Nephron progenitor cell (in vitro differentiated cells): ENCODE measurements at places on chromosomes 7 and 10.

GRCh38 chr7:32070051-32070405 lies 179 bp downstream of the PDE1C start:
- peaks cover 87% of the 10 kb centered on the region for H3K27me3 ChIP-seq
- H3K36me3 ChIP-seq, result no peaks in the 10 kb centered on the region
- no peak for DNase-seq
- peaks cover 21% of the 10 kb centered on the region for H3K4me1 ChIP-seq
- no peak overlapping the region for H3K27ac ChIP-seq

- peak overlapping the region; percentile 96 for H3K4me3 ChIP-seq
- H3K4me1 ChIP-seq, result peaks cover 18% of the 10 kb centered on the region
- DNase-seq, result no peak
Observed at GRCh38 chr7:99473315-99473596, 566 bp downstream of the ZNF789 start.

- no peaks in the 10 kb centered on the region for H3K4me1 ChIP-seq
- H3K27me3 ChIP-seq, result peaks cover 78% of the 10 kb centered on the region
- H3K4me3 ChIP-seq, result no peak overlapping the region
Observed at GRCh38 chr10:117214401-117214800, 17.1 kb downstream of the KCNK18 start.

- peak overlapping the region; percentile 10 for H3K27ac ChIP-seq
- peaks cover 5% of the 10 kb centered on the region for H3K36me3 ChIP-seq
- H3K4me3 ChIP-seq, result no peak overlapping the region
- H3K27me3 ChIP-seq, result no peaks in the 10 kb centered on the region
- peak; percentile 54 for DNase-seq
Observed at GRCh38 chr10:51422311-51423120, 276.9 kb downstream of the CSTF2T start.

- no peak overlapping the region for H3K4me3 ChIP-seq
- H3K27ac ChIP-seq, result no peak overlapping the region
- H3K36me3 ChIP-seq, result peaks cover 9% of the 10 kb centered on the region
- peaks cover 50% of the 10 kb centered on the region for H3K4me1 ChIP-seq
- H3K27me3 ChIP-seq, result peaks cover 5% of the 10 kb centered on the region
Observed at GRCh38 chr10:80164596-80164995, 32.1 kb downstream of the PLAC9 start.

DNA sequence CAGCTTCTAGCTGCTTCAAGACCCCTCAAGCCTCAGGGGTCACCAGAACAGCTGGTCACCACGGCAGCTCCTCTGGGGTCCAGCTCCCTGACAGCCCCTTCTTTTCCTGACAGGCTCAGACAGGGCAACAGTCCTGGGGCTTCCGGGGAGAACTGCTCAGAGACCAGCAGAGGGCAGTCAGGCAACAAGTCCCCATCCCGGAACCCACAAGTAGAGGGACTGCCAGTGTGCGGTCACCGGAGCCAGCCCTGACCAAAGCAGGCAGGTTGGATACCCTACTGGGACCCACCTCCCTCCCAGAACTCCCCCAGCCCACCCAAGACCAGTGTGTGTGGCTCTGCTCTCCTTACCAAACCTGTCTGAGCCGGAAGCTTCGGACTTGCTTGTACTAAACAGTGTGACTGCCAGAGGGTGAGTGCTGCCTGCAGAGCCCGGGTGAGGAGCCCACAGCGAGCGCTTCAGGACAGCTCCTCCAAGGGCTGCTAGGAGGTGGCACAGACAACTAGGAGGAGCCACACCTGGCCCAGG lies 40.3 kb downstream of the YKT6 start:
- DNase-seq, result peak; percentile 72
- H3K4me3 ChIP-seq, result no peak overlapping the region
- peaks cover 22% of the 10 kb centered on the region for H3K4me1 ChIP-seq

GRCh38 chr10:12720217-12720981 lies 281.1 kb downstream of the CCDC3 start:
- H3K36me3 ChIP-seq, result no peaks in the 10 kb centered on the region
- H3K27ac ChIP-seq, result no peak overlapping the region
- DNase-seq, result no peak

DNA sequence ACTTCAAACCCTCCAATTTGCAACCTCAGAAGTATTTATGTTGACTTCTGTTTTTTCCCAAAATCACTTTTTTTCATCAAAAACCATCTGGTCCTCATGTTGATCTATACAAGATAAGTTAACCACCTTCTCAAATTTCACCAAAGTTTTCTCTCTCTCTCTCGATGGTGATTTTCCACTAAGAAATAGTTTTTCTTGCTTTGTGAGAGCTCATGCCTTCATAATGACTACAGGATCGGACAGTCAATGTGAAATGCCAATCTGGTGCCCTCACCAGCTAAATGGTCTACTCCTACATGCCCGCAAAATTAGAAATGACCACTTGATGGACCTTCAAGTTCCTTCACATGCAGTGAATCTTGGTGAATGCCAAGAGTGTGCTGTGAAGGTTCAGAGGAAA lies 40.4 kb downstream of the CNNM1 start:
- H3K27ac ChIP-seq, result no peak overlapping the region
- H3K36me3 ChIP-seq, result no peaks in the 10 kb centered on the region
- peaks cover 53% of the 10 kb centered on the region for H3K27me3 ChIP-seq
- no peak for DNase-seq
- no peaks in the 10 kb centered on the region for H3K4me1 ChIP-seq

DNA sequence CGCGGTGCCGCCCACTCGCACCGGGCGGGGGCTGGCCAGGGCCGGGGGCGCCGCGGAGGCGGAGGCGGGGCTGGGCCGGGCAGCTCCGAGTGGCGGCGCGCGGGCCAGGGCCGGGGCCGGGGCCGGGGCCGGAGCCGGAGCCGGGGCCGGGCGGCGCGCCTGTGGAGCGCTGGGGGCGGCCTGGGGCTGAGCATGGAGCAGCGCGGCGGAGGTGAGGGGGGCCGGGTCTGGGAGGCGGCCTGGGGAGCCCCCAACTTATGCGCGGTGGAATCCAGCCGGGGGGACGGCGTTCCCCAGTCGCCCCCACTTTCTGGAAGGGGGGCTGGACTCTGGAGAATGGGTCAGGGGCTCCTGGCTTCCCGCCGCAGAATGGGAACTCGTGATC lies at the start of gene LZTS2:
TSS of gene LZTS2 (plus strand) at position 67 of the 385 bp plus-strand sequence. CDS start 2,731 bp downstream, outside the sequence.
- peak within 1 kb of the TSS; percentile 92 for H3K4me3 ChIP-seq
- H3K27ac ChIP-seq, result peak within 1 kb of the TSS; percentile 97
- peak; percentile 77 for DNase-seq
- H3K4me1 ChIP-seq, result peaks cover 44% of the 10 kb centered on the region
- H3K27me3 ChIP-seq, result peaks cover 3% of the 10 kb centered on the region
- peaks cover 13% of the 10 kb centered on the region for H3K36me3 ChIP-seq

DNA sequence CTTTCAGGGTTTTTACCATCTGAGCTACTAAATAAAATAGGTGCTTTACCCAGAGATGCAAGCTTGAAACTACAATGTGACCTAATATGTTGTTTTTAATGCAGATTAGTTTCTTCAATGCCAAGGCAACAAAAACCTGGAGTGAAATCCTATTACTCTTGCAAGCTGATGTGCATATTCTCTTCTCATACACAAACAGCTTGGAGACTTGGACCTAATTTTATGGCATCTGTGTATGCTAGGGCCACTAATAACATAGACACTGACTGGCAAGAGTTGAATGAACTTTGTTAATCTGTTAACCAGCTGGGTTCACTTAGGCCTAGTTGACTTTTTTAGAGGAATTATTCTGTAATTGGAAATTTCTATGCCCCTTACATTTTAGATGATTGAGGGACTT lies 23.4 kb upstream of the SMIM30 start:
- DNase-seq, result no peak
- no peaks in the 10 kb centered on the region for H3K27me3 ChIP-seq
- no peaks in the 10 kb centered on the region for H3K36me3 ChIP-seq
- H3K27ac ChIP-seq, result no peak overlapping the region

GRCh38 chr7:116621649-116622048 lies 50.3 kb upstream of the MET start:
- no peak for DNase-seq
- H3K27me3 ChIP-seq, result peaks cover 12% of the 10 kb centered on the region
- no peaks in the 10 kb centered on the region for H3K4me1 ChIP-seq

DNA sequence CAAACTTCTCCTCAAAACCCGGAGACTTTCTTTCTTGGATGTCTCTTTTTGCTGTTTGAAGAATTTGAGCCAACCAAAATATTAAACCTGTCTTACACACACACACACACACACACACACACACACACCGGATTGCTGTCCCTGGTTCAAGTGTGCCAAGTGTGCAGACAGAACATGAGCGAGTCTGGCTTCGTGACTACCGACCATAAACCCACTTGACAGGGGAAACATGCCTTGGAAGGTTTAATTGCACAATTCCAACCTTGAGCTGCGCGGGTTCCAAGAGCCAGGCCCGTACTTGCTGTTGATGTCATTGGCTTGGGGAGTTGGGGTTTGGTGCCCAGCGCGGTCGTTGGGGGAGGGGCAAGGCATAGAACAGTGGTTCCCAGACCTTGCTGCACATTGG lies 1.7 kb downstream of the EGFR start:
- peak overlapping the region; percentile 71 for H3K4me3 ChIP-seq
- H3K27me3 ChIP-seq, result peaks cover 99% of the 10 kb centered on the region
- no peaks in the 10 kb centered on the region for H3K4me1 ChIP-seq
- DNase-seq, result no peak

DNA sequence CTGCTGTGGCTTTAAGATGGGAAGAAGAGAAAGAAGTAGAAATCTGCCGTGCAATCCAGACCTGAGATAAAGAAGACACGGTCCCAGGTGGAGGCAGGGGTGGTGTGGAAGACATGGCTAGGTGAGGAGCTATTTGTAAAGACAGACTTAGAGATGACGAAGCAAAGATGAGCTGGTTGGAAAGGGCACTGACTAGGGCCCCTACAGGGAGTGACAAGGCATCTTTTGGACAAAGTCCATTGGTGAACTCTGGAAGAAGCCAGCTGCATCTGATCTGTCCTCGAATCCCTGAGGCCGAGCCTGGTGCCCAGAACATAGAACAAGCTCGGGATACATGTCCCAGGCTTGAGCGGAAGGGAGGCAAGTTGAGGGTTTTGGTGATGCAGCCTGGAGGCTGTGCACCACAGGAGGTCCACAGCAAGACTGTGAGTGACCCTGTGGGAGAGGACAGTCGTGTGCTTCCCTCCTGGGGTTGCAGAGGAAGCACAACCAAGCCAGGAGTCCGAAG lies 191.2 kb downstream of the ADAM12 start:
- H3K27me3 ChIP-seq, result peaks cover 3% of the 10 kb centered on the region
- no peak overlapping the region for H3K27ac ChIP-seq

DNA sequence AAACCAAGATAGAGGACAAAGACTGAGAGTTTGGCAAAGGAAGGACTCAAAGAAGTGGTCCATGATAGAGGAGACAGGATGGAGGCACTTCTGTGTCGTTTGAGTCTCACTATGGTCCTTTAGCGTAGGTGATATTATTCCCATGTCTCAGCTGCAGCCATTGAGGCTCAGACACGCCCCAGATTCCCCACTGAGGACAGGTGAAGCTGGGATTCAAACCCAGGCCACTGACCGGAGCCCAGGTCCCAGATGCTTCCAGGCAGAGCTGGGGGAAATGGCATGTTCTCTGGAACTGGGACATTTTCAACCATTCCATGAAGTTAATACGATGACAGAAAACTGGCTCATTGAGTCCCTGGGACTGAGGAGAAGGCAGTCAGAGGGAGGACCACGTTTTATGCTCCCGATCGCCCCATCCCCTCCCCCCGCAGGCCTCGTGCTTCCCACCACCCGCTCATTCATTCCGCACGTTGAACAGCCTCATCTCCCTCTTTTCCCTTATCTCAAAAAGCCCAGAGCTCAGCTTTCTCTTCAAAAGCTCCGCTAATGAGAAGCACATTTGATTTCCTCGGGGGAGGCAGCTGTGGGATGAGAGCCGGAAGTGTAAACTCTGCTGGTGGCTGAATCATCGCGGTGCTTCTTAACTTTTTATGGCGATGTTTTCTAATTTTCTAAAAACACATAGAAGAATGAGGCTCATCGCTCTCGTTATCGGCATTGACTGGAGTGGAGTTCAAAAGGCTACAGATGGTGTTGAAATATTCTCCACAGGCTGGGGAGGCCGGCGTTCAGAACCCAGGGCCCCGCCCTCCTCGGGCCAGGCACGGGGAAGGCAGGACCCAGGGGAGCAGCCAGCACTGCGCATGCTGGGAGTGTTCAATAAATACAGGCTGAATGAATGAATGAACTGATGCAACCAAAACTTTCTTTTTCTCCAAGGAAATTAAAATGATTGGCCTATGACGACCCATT lies 64.0 kb downstream of the OAT start:
- no peaks in the 10 kb centered on the region for H3K36me3 ChIP-seq
- H3K4me1 ChIP-seq, result peaks cover 47% of the 10 kb centered on the region
- peak overlapping the region; percentile 66 for H3K27ac ChIP-seq
- peaks cover 19% of the 10 kb centered on the region for H3K27me3 ChIP-seq
- peak overlapping the region; percentile 76 for H3K4me3 ChIP-seq
- peak; percentile 40 for DNase-seq

- H3K27ac ChIP-seq, result no peak overlapping the region
- no peaks in the 10 kb centered on the region for H3K4me1 ChIP-seq
- no peak for DNase-seq
- peaks cover 12% of the 10 kb centered on the region for H3K27me3 ChIP-seq
- H3K36me3 ChIP-seq, result no peaks in the 10 kb centered on the region
Observed at GRCh38 chr7:96737545-96738050, 28.0 kb upstream of the SEM1 start.

DNA sequence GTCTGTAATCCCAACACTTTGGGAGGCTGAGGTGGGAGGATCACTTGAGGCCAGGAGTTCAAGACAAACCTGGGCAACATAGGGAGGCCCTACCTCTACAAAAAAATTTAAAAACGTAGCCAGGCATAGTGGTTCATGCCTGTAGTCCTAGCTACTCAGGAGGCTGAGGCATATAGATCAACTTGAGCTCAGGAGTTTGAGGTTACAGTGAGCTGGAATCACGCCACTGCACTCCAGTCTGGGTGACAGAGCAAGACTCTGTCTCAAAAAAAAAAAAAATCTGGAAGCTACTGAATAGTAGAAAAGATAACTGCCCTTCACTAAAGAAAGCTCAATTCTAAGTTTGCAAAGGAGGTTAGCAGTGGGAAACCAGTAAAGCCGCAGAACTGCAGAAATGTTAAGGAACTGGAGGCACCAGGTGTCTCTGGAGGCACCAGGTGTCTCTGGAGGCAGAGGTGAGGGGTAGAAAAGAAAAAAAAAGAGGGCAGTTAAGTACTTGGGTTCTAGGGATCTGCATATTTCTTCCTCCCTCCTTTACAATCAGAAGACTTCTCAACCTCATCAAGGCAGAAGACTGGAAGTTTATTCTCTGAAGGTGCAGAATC lies 56.5 kb downstream of the RNLS start:
- H3K4me1 ChIP-seq, result no peaks in the 10 kb centered on the region
- DNase-seq, result no peak
- no peak overlapping the region for H3K4me3 ChIP-seq
- peaks cover 3% of the 10 kb centered on the region for H3K27me3 ChIP-seq
- H3K36me3 ChIP-seq, result no peaks in the 10 kb centered on the region

DNA sequence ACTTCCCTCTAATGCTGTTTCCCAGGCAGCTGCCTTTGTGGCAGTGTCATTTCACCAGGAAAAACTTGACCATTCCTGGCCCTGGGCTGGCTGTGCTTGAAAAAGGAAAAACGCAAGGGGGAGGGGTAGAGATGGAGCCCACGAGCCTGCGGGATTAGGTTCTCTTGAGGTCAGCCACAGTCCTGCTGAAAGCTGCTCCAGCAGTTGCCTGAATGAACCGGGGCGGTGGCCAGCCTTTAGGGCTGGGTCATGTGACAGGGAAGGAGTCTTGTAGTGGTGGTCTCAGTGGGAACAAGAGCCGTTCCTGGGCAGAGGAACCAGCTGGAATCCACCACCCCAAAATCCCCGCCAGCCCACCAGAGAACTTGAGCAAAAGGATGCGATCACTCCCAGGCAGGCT lies 51.2 kb upstream of the LRRC4 start:
- peak overlapping the region; percentile 79 for H3K27ac ChIP-seq
- peaks cover 48% of the 10 kb centered on the region for H3K4me1 ChIP-seq
- no peak overlapping the region for H3K4me3 ChIP-seq

- H3K4me3 ChIP-seq, result no peak overlapping the region
- DNase-seq, result peak; percentile 15
- peaks cover 27% of the 10 kb centered on the region for H3K4me1 ChIP-seq
- H3K27ac ChIP-seq, result no peak overlapping the region
- H3K27me3 ChIP-seq, result peaks cover 10% of the 10 kb centered on the region
- H3K36me3 ChIP-seq, result no peaks in the 10 kb centered on the region
Observed at GRCh38 chr7:116588641-116589594, 64.1 kb downstream of the CAV1 start.
